Omental fat pad (tissue), 4 donors: ENCODE measurements at places on chromosomes 5 and 9. TPM values are rescaled to one million over a fixed set of nuclear protein-coding genes. Genes with fewer than 3 reads are reported as not detected.

PCDHB11 gene
- 1.6 TPM for total RNA-seq

RLN2 gene
- not detected for total RNA-seq

N4BP3 gene
- total RNA-seq = 1.8 TPM

GPR150 gene
- total RNA-seq = 0.19 TPM

SGCD gene
- 2.5 TPM for total RNA-seq
